ENCODE measurements at places on chromosomes 13 and 19.
A peak's percentile ranks its signal among the peaks of the same experiment; 100 is the strongest.

- no peak for DNase-seq
Measured at GRCh38 chr13:59879281-59879680, 284.4 kb downstream of the DIAPH3 start.

GRCh38 chr13:98970330-98970729 lies 7.5 kb downstream of the DOCK9 start:
- no peak for DNase-seq

DNA sequence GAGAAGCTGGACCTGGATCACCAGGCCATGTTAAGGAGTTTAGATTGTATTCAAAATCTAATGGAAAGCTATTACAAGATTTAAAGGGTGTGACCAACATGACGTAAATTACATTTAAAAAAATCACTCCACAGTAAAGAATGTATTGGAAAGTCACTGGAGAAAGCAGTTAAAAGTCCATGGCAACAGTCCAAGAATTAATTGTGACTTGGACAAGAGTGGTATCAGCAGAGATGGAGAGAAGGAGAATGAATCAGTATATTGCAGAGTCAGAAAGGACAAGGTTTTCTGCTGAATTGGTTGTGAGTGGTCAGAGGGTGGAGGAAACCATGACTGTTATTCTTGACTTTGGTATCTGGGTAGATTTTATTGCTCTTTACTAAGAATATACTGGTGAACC lies 535.1 kb upstream of the SLITRK1 start:
- DNase-seq: no peak

GRCh38 chr19:16017138-16017490 lies 59.2 kb upstream of the TPM4 start:
- no peak for DNase-seq

GRCh38 chr19:44737238-44738071 lies 11.1 kb upstream of the BCL3 start:
- DNase-seq: no peak

DNA sequence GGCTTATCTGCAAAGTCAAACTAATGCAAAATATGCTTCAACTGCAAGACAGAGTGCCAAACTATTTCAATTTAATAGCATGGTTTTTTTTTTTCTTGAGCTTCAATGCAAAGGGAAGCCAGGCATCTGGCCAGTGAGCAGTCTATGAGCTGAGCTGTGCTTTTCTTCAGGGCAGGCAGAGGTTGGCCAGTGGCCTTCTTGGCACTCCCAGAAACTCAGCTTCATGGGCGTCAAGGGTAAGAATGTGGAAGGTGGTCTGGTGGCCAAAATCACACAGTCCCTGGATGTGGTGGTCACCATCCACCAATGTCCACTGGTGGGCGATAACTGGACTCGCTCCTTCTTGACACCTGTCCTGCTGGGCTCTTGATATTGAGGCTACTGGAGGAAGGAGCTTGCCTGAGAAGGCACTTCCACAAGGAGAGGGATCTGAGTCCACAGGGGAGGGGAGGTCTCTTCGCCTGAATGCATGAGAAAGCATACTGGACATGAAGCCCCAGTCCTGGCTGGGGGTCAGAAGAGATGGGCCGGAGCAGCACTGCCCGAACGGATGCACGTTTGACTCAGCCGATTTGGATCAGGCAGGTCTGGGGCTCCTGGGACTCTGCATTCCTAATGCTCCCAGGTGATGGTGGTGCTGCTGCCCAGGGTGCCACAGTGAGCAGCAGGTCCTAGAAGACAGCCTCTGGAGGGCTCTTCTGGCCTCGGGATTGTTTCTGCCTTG lies 17.1 kb downstream of the COL4A2 start:
- no peak for DNase-seq

DNA sequence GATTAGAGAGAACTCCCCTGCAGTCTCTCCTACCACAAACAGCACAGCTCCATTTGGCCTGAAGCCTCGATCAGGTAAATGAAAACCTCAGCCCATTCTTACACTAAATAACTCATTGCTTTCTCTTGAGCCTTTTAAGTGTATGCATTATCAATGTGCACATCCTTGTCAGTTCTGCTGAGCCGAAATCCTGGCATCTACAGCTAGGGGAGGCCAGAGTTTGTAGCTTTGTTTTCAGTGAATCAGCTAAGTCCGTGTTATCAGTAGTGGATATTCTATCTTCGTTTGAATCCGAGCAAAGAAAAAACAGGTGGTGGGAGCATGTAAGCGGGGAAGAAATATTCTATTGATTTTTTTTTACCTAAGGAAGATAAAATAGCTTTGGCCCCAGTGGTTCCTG lies 84.4 kb downstream of the ESD start:
- no peak for DNase-seq

- DNase-seq: no peak
Measured at GRCh38 chr13:46630431-46631178, 77.6 kb downstream of the LRCH1 start.

GRCh38 chr13:113742445-113743120 lies 16.4 kb upstream of the TMEM255B start:
- DNase-seq: no peak

GRCh38 chr13:106570299-106570852 lies 2.4 kb upstream of the ARGLU1 start:
- peak; percentile 66 for DNase-seq

- no peak for DNase-seq
Measured at GRCh38 chr13:51590971-51591627, 6.8 kb downstream of the WDFY2 start.

DNA sequence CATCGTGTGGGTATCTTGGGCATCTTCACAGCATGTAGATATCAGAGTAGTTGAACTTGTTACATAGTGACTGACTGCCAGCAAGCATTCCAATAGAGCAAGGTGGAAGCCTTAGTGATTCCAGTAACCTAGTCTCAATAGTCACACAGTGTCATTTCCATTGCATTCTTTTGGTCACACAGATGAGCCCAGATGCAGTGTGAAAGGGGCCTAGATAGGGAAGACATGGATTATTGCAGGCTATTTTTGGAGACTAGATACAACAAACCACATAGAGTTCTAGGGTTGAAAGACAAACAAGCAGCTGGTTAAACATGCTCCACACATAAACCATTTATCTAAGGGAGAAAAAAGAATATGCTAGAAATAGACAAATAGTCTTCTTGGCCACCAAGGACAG lies 553.5 kb downstream of the DCT start:
- no peak for DNase-seq

DNA sequence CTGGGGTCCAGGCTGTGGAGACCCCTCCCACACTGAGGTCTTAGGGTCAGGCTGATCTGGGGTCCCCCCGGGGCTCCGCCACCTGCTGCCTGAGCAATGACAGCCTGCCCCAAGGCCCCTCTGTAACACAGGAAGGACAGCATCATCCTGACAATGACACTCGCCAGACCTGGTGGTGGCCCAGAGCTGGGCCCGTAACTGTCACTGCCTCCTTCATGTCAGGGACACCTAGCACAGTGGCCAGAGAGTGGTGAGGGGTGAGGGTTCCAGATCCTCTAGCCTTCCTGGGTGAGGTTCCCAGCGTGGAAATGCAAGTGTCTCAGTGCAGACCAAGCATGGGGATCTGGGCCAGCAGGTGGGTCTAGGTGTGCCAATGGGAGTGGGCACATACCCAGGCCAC lies 27.8 kb downstream of the OPA3 start:
- DNase-seq: no peak

DNA sequence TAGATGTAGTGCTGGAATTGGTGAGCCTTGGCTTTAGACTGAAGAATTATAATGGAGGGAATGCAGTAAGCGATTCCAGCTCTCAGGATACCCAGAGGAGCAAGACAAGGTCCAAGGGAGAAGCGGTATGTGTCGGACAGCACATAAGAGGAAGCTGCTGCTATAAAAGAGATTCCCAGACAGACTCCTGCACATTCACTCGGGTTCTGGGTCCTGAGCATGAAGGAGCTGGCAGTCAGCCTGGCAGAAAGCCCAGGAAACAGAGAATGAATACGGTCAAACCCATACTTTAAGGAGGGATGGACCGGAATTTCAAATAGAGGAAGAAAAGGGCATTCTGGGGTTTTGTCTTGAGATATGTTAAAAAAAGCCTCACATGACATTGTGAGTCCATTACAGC lies 308.3 kb downstream of the DNAJC15 start:
- no peak for DNase-seq

DNA sequence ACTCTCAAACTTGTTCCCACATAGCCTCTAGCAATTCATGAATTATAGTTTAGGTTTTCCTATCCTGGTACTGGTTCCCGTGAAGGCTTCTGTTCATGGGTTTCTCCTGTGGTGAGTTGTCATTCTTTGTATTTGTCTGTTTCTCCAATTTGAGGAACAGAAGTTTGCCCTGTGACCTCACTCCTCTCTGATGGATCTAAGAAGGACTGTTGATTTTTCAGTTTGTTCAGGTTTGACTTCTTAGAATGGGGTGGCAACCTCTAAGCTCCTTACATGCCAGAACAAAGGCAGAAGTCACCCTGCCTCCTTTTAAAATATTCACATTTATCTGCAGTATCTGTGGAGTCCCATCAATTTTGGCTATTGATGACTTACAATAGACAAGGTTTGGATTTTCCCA lies 354.0 kb downstream of the SPRY2 start:
- no peak for DNase-seq

DNA sequence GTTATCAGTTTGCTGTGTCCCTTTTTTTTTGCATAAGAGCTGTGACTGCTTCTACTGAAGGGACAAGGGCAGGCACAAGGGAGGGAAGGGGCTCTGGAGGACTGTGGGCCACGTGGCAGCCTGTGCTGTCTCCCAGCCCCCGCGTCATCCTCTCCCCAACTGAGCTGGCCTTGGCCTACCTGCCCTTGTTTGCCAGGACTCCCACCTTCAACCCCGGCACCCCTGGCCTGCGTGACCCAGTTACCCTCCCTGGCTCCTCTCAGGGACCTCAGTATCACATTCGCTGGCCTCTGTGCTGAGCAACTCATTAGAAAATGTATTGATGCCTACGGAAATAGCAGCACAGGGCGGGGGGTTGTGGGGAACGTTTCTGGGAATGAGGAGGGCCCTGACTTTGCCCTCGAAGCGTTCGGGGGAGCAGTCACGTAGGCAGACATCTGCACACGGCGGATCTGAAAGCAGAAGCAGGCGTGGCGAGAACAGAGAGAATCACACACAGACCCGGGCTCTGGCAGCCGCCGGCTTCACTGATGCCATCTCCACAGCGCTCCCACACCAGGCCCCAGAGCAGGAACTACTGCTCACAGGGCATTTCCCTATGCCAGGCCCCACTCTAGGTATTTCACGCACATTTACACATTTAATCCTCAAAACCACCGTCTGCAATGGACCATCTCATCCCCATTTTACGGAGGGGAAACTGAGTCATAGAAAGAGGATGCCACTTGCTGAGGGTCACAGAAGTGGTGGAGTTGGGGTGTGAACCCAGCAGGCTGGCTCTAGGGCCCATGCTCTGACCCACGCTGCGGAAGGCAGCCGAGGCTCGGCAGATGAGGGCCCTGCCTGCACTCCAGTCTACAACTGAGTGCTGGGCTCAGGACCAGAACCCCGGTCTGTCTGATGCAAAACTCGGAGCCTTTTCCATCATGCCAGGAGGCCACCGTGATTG lies 5.7 kb upstream of the ATF5 start:
- no peak for DNase-seq

DNA sequence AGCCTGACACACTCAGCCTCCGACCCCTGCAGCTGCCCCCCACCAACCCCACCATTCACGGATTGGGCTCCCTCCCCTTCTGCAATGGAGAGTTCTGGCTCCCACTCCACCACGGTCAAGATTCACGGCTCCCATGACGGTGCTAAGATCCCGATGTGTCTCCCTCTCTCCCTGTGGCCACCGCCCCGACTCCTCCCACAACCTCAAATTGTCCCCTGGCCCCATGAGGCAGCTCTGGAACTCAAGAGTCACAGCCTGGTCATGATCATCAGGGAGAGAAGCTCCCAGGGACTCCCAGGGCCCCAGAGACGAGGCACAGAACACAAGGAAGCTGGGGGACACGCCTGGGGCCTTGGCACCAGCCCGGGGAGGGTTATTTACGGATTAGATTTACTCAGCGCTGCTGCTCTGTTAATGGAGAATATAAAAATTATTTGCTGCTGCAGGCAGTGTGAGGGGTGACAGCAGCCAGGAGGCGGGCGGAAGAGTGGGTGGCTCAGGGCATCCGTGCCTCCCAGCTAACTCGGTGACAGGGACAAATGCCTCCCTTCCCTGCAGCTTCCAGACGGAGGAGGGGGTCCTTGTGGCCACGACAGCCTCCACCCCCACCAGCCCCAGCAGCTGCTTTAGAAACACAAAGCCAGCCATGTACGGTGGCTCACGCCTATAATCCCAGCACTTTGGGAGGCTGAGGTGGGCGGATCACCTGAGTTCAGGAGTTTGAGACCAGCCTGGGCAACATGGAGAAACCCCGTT lies 184.2 kb downstream of the PTPRS start:
- DNase-seq: no peak

- no peak for DNase-seq
Measured at GRCh38 chr19:38020311-38020710, 113.3 kb downstream of the SIPA1L3 start.

DNA sequence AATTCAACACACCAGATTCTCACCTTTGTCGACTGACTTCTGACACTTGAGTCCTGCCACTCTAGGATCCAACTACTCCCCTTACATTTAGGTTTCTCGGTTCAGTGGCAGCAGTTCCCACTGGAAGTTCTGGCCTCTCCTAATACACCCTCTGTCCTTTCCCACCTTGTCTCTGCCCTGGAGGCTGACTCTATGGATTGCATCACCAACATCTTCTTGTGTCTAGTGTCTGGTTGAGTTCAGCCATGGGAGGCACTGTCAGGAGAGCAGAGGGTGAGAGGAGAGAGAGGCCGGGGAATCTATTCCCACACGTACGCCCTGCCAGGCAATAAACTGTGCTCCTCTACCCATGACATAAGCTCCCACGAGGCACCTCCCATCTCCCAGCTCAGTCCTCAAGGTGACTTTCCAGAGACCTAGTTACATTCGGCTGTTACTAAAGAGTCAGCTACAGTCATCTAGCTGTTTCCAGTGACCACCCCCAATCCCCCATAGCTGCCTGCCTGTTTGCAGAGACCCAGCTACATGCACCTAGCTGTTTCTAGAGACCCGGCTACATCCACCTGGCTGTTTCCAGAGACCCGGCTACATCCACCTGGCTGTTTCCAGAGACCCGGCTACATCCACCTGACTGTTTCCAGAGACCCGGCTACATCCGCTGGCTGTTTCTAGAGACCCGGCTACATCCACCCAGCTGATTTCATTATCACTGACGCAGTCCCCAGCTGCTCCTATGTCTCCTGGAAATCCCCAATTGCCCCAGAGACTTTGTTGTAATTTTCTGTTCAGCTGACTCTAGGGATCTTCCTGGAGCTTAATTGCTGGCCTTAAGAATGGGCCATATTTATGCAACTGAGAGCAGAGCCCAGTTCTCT lies 8.1 kb upstream of the LILRB4 start:
- DNase-seq: no peak

GRCh38 chr13:93480553-93481106 lies 254.0 kb downstream of the GPC6 start:
- DNase-seq: no peak

DNA sequence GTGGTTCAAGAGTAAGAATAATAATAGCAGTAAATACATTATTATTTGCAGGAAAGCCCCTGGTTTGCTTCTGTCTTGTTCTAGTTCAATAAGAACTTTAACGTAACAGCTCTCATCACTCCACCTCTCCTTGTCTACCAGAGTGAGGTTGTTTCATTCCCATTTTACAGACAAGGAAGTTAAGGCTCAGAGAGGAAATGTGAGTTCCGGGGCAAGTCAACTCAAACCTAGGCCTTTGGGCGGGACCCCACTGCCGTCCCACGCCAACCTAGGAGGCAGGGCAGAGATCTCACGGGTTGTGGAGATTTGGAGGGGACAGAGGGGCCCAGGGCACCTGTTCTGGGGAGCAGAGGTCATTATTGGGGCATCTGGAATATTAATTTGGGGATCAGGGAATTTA lies 1.5 kb downstream of the MAP4K1 start:
- no peak for DNase-seq
